ENCODE measurements at places on chromosomes 7 and 10.

- DNase-seq = no peak
These were observed 5.4 kb downstream of the SFR1 start for GRCh38 chr10:104127411-104127810.

- no peak for DNase-seq
These were observed 42.8 kb upstream of the MTURN start for GRCh38 chr7:30091987-30092386.

DNA sequence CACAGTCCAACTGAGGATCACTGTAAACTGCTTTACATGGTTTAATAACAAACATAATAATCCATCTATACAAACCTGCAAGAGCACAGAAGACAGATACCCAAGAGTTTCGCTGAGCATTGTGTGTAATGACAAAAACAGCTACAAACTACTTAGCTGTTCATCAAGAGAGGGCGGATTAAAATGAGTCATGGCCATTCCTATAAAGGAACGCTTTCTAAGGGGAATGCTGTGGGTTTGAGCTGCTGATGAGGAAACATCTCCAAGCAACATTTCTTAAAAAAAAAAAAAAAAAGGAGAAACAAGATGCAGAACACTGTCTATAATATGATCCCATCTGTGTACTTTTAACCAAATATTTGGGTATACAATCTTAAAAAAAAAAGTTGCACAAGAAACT lies 33.8 kb downstream of the VOPP1 start:
- no peak for DNase-seq

DNA sequence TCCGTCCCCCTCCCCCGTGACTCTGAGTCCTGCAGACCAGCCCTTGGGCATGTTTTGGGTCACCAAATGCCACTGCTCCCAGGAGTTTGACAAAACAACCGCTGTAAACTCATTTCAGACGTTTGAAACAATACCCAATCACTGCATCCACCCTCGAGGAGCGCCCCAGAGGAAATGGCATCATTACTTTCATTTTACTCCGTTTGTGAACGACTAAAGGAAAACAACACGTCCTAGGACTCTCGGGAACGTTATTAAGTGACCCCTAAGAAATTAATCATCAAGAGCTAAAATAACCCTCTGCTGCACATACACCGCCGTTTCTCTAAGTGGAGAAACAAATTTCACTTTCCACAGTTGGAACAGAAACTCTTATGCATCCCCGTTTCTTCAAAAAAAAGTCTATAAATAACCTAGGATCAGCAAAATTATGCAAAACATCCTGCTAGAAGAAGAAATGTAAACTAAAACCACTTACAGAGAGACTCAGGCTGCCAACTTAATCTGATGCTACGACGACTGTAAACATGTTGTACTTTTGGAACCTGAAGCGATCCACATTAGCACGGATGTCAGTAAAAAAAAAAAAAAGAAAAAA lies 109.9 kb upstream of the EFCAB10 start:
- DNase-seq = peak; percentile 23

GRCh38 chr7:139620676-139621344 lies 97.3 kb downstream of the CLEC2L start:
- DNase-seq = no peak

GRCh38 chr7:47338026-47338425 lies 243.9 kb downstream of the TNS3 start:
- DNase-seq = no peak

GRCh38 chr10:22320591-22321155 lies at the start of gene BMI1:
TSS of gene BMI1 (plus strand) at chr10:22321099. CDS start at chr10:22326450, 5,351 bp downstream.
- peak; percentile 58 for DNase-seq

- no peak for DNase-seq
These were observed 4.2 kb downstream of the GLRX3 start for GRCh38 chr10:130140425-130140824.

GRCh38 chr7:132547821-132548220 lies 28.4 kb downstream of the PLXNA4 start:
- no peak for DNase-seq

- no peak for DNase-seq
These were observed 163.2 kb downstream of the SH2D4B start for GRCh38 chr10:80700760-80701444.

GRCh38 chr10:16304311-16304710 lies 132.5 kb upstream of the PTER start:
- DNase-seq = no peak

GRCh38 chr7:25895792-25896171 lies 256.2 kb upstream of the NFE2L3 start:
- DNase-seq = no peak

DNA sequence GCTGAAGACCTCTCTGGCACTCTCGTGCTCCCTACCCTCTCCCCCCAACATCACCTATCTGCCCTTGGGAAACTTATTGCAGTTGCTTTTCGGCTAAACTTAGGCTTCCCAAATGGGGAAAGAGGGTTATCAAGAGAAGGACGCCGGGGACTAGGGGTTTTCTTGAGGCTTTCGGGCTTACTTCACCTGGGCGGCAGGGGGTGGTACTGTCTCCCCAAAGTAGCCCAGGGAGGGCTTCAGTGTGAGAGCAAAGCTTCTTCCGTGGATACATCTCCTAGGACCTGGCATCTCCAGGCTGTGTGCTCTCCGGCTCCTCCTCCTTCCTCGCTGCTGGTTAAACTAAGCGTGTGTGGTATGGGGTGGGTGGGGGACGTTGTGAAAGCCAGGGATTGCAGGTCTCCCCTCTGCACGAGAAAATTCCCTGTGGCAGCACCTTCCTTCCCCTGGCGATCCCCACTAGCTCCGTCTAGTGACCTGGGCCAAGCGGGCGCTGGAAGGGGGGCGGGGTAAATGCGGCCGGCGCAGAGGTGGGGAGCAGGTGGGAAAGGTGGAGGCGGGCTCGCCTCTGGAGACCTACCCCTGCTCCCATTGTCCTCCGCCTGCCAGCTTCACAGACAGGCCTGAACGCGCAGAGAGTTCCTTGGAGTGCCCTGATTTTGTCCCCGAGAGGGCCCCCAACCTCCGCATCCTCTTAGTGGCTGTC lies 1.1 kb downstream of the PLXDC2 start:
- no peak for DNase-seq

DNA sequence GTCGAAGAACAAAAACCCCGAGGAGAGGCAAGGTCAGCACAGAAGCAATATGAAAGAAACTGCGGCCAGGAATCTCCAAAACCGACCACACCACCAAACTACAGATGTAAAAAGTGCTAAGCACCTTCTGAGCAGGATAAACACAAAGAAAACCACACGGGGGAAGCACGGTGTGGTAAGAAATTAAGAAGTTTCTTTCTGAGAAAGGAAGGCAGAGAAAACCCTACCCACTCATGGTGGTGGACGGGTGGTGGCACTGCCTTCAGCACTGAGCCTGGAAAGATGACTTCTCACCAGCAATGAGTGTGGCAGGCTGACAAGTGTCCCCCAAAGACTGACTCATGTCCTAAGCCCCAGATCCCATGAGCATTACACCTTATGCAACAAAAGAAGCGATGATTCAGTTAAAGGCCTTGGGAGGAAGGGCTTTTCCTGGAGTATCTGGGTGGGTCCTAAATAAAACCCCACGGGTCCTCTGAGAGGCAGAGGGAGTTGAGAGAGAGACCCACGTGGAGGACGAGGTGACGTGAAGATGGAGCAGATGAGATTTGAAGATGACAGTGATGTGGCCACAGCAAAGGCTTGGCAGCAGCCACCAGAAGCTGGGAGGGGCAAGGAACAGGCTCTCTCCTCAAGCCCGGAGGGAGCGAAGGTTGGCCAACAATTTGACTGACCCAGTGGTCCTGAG lies 124.9 kb downstream of the DLG5 start:
- peak; percentile 2 for DNase-seq

GRCh38 chr7:105810556-105810955 lies 65.8 kb downstream of the ATXN7L1 start:
- DNase-seq = no peak

- DNase-seq = peak; percentile 21
These were observed 24.0 kb downstream of the CCSER2 start for GRCh38 chr10:84352251-84352842.

GRCh38 chr10:11095374-11095801 lies 77.7 kb downstream of the CELF2 start:
- DNase-seq = no peak

DNA sequence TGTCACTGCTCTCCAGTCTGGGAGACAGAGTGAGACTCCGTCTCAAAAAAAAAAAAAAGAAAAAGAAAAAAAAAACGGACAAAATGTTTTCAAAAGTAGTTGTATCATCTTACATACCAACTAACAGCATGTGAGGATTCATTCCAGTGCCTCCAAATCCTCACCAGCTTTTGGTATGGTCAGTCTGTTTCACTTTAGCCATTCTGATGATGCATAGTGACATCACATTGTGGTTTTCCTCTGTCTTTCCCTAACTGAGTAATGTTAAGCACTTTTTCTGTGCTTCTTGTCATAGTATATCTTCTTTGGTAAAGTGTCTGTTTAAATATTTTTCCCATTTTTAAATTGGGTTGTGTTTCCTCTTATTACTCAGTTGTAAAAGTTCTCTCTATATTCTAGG lies 251.4 kb upstream of the CTBP2 start:
- no peak for DNase-seq

GRCh38 chr10:48484911-48485310 lies 120.0 kb downstream of the ARHGAP22 start:
- no peak for DNase-seq

Data from activated T-helper 1 cell treated with Interleukin-2 at 50 U/mL for 16 hours (primary cell).